ENCODE measurements at places on chromosomes 6 and 20.
A peak's percentile ranks its signal among the peaks of the same experiment; 100 is the strongest.

DNA sequence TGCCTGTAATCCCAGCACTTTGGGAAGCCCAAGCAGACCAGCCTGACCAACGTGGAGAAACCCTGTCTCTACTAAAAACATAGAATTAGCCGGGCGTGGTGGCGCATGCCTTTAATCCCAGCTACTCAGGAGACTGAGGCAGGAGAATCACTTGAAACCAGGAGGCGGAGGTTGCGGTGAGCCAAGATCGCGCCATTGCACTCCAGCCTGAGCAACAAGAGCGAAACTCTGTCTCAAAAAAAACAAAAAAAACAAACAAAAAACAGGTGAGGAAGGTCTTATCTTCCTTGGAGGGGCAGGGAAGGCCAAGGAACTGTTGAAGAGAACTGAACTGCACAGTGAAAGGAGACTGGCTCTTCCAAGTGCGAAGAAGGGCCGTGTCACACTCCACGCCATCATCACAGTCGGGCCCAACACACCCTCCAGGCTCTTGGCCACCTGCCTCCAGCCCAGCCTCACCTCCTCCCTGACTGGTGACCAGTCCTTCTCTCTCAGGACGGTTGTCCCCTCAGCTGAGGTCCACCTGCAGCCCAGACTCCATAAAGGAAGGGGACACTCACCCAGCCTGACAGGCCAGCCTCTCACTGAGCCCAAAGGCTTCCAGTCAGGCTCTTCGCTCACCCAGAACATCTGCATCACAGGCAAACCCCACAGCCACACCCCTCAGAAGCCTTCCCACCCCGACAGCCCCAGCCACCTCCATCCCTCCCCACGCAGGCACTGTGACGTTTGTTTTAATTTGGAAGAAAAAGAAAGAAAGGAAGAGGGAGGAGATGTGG lies 4.1 kb downstream of the ZC3H12D start:
- DNase-seq = no peak

GRCh38 chr20:55386686-55387085 lies 618.6 kb downstream of the CBLN4 start:
- DNase-seq = no peak

DNA sequence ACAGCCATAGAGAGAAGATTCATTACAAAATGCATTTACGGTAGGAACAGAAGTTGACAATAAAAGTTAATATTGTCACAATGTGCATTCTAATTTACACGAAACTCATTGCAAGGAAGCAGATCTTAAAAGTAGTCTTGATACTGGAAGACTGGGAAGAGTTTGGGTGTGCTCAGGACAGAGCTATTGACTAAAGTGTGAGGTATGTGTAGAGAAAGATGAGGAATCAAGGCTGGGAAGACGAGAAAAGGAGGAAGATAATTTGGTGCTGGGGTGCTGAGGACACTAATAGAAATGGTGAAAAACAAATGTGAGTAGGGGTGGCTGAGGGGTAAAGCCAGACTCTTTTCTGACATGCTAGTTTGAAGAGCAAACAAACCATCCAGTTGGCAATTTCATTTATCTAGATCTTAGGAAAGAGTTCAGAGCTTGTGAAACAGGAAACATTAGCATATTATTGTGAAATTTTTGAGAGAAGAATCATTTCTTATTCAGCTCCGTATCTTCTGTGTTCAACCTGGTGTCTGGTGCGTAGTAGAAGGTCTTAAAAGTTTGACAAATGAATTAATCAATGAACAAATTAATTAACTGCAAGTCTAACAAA lies 72.7 kb downstream of the ELOVL4 start:
- no peak for DNase-seq

- DNase-seq = no peak
Measured at GRCh38 chr6:44649365-44650025, 262.0 kb downstream of the CDC5L start.

GRCh38 chr20:47676219-47676721 lies 109.0 kb downstream of the SULF2 start:
- DNase-seq = no peak

DNA sequence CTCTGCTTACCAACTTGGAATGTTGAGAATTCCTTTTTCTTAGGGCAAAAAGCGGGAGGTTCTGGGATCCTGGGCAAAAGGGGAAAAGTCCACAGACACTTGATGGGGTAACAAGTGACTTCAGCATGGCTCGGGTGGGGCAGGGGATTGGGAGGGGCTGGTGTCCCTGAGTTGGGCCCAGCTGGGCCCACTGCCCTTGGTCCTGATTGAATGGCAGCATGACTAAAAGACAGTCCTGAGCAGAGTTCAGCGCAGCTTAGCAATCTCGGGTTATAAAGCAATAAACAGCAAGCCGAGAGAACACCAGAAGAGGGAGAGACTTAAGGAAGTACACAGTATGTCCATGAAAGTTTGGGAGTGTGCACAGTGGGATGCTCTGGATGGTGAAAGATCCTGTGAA lies 5.6 kb downstream of the PPP2R5D start:
- DNase-seq = no peak

DNA sequence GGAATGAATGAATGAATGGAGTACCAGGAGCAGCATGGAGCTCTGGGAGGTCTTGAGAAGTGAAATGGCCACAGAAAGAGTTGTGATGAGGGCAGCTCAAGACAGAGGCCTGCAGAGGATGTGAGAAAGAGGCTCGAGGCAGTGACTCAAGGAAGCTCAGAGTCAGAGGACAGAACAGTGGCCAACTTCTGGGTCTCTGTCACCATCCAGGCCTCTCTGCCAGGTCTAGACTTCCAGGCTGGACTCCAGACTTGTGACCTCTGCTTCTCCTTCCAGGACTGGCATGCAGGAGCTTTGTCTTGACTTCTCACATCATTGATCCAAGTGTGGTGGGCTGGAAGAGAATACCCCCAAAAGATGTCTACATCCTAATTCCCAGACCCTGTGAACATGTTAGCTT lies 119.8 kb downstream of the TOX2 start:
- no peak for DNase-seq

- DNase-seq = no peak
Measured at GRCh38 chr6:49980898-49981297, 11.5 kb upstream of the DEFB113 start.

GRCh38 chr20:48191200-48191599 lies 405.9 kb upstream of the SULF2 start:
- no peak for DNase-seq

- no peak for DNase-seq
Measured at GRCh38 chr6:130158056-130158455, 64.7 kb downstream of the SAMD3 start.

DNA sequence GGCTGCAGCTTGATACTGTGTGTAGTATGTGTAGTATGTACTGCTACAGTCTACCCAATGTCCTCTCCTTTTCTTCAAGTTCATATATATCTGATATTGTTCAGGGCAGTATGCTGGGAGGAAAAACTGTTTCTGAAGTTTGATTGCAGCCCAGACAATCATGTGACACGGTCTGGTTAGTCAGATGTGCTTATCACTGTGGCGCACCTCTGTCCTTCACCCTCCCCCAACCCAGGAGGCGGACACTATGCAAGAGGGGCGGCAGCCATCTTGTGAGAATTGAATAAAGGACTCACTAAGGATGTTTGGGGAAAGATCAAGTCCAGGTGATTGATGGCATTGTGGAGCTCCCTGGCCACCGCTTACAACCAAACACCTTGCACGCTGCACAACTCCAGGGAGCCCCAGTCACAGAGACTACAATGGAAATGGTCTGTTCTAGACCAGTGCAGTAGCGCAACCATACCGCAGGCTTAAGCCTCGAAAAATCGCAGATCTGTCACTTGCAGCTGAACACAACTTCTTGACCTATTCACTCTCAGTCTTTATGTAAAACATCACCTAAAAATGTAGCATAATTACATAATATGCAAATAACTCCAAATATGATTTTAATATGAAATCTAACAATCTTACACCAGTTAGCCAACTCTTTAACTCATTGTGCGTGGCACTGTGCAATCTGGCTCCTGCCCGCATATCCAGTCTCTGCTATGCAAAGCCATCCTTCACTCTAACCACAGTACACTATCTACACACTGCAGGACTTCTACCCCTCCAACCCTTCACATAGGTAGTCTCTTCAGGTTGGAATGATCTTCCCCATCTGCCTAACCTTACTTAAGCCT lies 79.3 kb downstream of the VGLL2 start:
- DNase-seq = no peak

- DNase-seq = no peak
Measured at GRCh38 chr6:158763434-158764182, 55.6 kb downstream of the EZR start.

- no peak for DNase-seq
Measured at GRCh38 chr6:129603741-129604140, 106.2 kb downstream of the ARHGAP18 start.

DNA sequence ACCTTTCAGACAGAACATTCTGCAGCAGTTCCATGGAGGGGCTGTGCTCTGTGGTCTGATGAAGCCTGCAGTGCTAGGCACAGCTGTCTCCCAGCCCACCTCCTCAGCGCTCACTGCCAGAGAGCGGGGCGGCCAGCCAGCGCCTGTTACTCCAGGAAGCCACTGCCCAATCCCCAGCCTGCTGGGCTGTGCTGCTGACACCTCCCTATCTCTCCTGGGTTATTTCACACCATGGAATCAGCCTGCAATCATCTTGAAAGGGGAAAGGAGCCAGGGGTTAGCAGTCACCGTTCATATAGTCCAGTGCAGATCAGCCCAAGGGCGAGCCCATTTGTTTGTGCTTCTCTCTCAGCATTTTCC lies 46.3 kb upstream of the NHSL1 start:
- DNase-seq = peak; percentile 37

- no peak for DNase-seq
Measured at GRCh38 chr20:7629880-7630279, 310.4 kb downstream of the HAO1 start.

Data from body of pancreas (tissue), 4 donors.